ENCODE measurements at places on chromosomes 2 and 18.

DNA sequence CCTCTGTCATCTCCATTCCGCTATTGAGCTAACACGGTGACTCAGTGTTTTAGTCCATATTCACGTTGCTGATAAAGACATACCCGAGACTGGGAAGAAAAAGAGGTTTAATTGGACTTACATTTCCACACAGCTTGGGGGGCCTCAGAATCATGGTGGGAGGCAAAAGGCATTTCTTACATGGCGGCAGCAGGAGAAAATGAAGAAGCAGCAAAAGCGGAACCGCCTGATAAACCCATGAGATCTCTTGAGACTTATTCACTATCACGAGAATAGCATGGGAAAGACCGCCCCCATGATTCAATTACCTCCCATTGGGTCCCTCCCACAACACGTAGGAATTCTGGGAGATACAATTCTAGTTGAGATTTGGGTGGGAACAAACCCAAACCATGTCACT is 22.6 kb upstream of the CXXC1 start:
- DNase-seq = no peak

DNA sequence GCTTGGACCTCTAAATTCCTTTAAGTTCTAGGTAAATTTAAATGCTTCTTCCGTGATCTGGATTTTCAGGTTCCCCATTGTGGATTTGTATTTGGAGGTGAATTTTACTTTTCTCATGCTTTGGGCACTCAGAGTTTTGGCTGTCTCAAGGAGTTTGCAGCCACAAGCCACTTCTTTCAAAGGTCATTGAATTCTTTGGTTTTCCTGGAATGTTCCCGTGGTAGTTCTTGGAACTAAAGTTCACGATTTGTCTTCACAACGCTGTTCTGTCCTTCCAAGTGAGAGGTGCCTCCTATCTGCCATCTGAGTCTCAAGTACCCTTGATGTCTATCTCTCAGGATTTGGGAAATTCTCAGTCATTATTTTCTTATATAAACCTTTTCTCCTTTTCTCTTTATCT is 1438.7 kb upstream of the ZEB2 start:
- DNase-seq = no peak

GRCh38 chr2:170819680-170820664 is 3.3 kb downstream of the GAD1 start:
- DNase-seq = no peak

DNA sequence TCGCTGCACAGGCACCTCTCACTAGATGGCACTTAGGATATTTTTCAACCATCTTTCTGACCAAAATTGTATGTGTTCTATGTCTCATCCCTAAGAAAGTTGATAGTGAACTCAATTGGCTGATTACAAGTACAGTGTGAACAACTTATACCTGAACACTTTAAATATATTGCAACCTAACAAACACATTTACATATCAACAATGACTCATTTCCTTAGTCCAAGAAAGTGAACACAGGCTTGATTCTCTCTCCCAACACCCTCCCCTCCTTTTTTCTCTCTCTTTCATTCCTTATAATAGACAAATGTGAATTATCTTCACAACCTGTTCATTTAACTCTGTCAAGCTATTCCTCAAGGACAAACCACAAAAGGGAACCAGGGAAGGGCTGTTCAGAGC is 192.0 kb downstream of the SLC8A1 start:
- DNase-seq = no peak

DNA sequence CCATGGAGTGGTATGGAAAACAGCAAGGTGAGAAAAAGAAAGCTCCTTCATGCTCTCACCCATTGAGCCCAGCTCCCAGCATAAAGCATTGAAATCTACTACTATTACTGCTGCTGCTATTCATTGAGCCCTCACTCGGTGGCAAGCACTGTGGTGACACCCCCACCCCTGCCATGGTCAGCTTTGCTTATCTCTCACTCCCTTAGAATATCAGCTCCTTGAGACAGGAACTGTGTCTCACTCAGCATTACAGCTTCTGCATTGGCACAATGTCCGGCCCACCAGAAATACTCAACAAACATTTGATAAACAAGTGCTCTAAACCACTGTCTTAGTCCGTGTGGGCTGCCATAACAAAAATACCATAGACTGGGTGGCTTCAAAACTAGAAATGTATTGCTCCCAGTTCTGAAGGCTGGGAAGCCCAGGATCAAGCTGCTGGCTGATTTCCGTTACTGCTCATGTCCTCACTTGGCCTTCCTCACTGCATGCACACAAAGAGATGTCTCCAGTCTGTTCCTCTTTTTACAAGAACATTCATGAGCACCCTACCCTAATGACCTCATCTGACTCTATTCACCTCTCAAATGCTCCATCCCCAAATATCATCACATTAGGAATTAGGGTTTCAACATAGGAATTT is 116.3 kb downstream of the ZBTB7C start:
- no peak for DNase-seq

DNA sequence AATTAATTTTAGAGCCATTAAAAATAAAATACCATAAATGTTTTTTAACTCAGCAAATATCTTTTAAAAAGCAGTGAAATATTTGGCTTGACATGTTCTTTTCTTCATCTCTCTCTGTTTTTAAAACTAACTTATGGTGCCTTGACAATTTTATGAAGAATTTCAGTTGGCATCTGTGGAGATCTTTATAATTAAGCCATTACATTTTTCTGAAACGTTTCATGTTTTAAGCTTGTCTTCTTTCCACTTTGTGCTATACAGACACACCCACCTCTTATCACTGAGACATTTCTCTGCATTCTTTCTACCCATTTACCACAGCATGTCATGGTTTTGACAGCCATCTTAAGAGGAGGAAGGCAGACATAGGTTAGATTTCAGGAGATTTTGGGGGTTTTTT is 915.1 kb upstream of the FSHR start:
- DNase-seq = no peak
